ENCODE measurements at places on chromosomes 2 and 18.

- DNase-seq = no peak
These were observed 9.6 kb downstream of the TRIM54 start for GRCh38 chr2:27291865-27292264.

DNA sequence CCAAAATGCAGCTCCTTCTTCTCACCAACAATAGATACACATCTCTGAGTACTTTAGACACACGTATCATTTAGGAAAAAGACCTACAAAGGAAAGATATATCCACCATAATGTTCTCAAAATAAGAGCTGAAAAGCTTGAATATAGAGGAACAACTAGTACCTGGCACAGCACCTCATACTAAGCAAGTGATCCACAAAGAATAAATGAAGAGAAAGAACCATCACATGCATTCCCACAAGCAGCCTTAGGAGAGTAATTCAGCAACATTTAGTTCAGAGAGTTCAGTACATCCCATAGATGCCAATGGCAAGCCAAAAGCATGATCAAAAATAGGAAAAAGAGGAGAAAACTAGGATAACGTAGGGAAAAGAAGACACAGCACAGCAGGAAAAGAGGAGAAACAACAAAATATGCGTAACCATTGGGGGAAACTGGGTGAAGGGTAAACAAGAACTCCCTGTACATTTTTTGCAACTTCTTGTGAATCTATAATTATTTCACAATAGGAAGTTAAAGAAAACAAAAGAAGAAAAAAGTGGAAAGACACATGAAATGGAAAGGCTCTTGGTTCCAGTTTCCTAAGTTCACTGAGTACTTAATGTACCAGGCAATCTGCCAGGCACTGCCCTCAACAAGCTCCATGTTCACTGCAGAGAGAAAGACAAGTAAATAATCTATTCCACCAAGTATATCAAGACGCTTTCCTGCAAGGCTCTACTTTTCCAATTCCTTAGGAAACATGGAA, 22.3 kb downstream of the CLASP1 start:
- DNase-seq = peak; percentile 72

DNA sequence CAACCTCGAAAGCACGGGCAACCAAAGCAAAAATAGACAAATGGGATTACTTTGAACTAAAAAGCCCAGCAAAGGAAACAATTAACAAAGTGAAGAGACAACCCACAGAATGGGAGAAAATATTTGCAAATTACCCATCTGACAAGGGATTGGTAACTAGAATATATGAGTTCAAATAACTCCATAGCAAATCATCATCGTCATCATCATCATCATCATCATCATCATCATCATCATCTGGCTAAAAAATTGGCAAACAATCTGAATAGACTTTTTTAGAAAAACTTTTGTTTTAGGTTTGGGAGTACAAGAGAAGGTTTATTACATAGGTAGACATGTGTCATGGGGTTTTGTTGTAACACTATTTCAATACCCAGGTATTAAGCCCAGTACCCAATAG, 1239.3 kb upstream of the FAM98A start:
- no peak for DNase-seq

DNA sequence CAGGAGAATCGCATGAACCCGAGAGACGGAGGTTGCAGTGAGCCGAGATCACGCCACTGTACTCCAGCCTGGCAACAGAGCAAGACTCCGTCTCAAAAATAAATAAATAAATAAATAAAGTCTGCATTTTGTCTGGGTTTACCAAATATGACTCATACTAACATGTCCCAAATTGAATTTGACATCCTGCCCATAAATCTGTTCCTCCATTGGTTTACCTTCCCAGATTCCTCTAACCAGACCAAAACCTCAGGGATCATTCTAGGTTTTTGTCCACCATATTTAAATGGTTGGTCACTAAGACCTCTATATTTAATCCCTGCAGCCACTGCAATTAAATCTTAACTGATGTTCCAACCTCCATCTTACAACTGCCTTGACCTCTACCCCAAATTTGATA, 150.9 kb downstream of the ATAD2B start:
- DNase-seq = no peak

DNA sequence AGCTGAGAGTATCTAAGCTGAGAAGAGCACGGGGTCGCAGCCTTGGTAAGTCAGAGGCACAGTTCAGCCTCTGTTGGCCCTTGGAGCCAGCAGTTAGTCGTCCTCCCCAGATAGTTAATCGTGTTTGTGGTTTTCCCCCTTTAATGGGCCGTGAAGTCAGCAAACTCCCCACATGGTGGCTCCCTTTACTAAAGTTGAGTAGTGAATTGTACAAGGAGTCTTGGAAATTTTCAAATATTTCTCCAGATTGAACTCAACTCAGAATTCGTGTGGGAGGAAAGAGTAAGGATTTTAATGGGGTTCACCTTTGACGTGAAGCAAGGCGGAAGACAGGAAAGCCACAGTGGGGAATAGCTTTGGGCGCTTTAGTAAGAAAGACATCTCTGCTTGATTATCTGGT, 2.4 kb upstream of the ADCYAP1 start:
- DNase-seq = peak; percentile 31

DNA sequence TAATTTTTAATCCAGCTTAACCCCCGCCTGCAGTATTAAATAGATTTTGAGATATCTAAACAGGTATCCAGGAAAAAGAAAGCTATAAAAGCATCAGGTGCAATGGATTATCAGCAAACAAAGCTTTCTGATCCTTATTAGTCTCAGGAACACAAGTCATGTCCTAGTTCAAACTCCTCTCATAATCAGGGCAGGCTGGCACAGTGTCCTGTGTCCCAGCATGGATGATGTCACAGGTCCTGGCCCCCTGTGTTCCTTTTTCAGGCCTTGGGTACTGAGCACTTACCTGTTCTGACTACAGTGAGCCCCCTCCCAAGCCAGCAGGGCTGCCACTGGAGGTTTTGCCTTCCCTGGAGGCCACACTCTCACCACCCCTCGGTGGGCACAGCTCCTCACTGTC, 19.5 kb upstream of the MRO start:
- DNase-seq = no peak

DNA sequence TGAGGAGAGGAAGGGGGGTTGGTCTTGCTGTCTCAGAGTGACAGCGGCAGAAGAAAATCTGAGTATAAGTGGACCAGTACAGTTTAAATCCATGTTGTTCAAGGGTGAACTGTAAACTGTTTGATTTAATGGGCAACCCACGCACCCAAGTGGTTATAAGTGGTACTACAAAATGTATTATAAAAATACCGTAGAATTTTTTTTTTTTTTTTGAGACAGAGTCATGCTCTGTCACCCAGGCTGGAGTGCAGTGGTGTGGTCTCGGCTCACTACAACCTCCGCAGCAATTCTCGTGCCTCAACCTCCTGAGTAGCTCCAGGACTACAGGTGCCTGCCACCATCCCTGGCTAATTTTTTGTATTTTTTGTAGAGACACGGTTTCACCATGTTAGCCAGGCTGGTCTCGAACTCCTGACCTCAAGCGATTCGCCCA, 2.1 kb upstream of the CHCHD5 start:
- DNase-seq = no peak

- DNase-seq = no peak
These were observed 141.5 kb downstream of the FAM210A start for GRCh38 chr18:13584825-13585224.

- DNase-seq = peak; percentile 93
These were observed 87.3 kb downstream of the ACAA2 start for GRCh38 chr18:49725809-49726674.

DNA sequence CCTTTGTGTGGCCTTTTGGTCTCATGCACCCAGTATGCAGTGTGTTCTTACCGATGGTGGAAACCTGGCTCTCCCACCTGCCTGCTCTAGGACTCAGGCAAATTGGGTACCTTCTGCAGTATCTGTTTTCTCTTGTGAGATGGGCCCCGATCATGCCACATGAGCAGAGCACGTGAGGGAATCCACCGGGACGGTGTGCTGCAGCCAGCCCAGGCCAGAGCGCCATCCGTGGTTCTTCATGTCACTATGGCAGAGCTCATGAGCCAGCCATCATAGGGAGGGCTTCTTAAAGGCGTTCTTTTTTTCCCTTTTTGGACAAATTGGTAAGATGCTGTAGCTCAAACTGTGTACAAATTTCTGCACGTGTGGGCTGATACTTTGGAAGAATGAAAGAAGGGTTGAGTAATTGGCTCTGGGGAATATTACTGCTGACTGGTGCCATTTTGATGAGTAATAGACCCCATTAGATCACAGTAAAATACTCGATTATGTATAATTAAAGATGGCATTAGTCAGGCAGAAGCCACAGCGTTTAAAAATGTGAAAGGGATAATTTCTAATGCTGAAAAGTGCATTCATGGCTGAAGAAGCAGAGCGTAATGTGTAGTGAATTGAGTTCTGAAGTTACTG, 19.2 kb downstream of the SH3RF3 start:
- DNase-seq = no peak
